ENCODE measurements at places on chromosomes 11 and 22.
A peak's percentile ranks its signal among the peaks of the same experiment; 100 is the strongest.

DNA sequence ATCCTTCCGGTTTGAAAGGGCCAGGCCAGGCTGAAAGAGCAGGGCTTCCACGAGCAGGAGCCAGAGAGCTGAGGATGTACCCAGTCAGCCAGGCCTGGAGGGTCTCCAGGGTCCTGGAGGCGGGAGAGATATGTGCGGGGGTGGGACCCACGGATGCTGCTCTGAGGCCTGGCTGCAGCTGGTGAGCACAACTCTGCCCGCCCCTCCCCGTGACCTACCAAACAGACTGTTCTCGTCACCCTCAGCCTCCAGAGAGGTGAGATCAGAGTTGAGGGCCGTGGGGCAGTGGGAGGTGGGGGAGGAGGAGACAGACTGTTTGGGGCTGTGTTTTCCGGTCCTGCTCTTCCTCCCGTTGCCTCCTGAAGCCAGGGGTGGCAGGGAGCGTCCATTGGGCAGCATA lies 42.2 kb downstream of the TRIOBP start:
- DNase-seq, result no peak

DNA sequence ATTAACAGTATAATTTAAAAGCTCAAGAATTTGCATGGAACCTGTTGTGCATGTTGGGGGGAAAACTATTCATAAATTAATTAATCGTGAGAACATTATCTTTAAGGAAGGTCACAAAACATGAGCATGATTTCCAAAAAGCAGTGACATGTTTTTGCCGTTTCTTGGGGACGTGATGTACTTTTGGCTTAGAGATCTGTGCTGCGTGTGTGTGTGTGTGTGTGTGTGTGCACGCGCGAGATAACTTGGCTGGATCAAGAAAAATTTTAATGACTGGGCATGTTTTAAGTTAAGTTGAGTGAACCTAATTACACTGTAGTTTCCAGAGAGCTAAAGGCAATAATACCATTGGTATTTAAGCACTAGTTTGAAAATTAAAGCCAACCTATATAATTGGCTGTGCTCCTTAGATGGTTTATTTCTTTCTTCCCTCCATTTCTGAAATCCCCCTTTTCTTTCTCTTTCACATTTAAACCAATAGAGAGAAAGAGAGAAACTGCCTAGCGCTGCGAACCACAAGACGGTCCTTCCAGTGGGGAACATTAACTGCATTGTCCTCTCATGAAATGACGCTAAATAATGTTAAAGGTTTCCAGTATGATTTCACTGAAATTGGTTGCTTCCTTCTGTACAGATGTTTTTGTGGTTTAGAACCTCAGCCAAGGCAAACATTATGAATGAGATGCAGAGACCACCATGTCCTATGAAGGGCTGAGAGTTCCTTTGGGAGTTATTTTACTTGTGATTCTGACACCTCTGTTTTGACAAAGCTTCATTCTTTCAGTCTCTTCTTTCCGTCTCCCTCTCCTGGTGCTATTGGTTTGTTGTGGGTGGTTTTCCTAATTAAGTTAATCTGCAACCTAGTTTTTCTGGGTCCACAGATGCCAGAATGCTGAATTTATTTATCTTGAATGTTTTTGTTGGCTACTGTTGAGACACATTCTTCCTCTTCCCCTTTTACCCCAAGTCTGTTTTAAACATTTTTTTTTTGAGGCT lies 51.7 kb downstream of the ZBTB16 start:
- no peak for DNase-seq

DNA sequence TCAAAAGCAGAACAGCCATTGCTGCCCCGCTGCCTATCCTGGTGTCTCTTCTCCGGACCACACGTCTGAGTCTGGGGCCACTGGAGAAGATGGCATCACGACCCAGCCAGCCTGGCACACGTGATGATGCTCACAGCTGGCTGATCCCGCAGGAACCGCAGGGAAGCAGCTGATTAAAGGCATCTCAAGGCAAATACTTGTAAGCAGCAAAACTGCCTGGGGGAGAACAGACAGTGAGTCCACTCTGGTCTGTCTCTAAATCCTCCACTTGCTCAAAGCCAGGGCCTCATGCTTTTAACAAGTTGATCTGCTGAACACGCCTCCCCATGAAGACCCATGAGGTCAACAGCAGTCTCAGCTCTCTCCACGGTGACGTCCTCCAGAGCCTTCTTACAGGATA lies 108.6 kb downstream of the BRD1 start:
- DNase-seq, result no peak

DNA sequence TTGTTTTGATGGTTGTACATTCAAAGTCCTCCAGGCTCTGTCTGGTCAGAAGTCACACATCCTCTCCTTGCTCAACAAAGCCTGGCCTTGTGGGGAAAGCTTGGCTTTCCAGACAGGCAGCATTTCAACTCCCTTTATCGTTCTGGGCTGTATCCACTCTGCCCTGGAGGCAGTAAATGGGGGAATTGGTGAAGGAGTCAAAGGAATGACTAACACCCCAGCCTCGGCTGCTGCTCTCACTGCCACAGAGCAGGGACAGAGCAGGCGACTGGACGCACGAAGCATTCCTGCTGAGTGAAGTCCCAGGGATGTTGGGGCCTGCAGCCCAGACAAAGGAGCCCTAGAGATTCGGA lies 52.8 kb downstream of the WNT11 start:
- DNase-seq, result no peak

DNA sequence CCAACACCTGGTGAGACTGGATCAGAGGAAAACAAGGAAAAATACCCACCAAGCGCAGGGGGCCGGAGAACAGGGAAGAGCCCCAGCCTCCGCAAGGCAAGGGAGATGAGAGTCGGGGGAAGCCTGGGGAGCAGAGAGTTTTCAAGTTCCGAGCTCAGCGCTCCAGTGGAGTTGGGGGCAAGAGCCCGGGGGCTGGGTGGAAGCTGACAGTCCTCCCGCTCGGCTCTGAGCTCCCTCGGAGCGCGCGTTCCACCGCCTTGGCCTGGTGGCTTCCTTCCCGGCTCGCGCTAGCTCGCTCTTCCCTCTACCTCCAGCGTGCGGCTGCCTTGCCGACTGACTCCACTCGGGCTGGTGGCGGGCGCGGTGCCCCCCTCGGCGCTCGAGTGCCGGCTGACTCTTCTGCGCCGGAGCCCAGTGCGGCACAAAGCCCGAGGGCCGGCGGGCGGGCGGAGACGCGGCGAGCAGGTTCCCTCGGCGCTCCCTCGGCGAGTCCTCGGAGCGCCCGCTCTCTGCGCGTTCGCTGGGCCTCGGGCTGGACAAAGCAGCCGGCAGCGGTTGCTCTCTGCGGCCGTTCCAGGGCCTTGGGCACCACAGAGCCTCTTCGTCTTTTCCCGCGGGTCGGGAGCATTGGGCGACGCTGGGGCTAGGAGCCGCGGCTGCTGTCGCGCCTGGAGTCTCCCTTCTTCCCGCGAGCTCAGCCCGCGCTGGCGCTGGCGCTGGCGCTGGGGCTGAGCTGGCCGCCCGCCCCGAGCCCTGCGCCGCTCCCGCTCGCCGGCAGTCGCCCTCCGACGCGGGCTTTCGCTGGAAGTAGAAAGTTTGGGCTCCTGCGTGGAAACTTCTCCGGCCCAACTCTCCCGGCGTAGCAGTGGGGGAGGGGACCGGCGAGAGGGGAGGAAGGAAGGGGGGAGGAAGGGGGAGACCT lies 1.0 kb downstream of the PAX6 start:
- DNase-seq, result peak; percentile 73

GRCh38 chr11:122230385-122230755 lies 114.4 kb upstream of the BLID start:
- DNase-seq, result no peak

DNA sequence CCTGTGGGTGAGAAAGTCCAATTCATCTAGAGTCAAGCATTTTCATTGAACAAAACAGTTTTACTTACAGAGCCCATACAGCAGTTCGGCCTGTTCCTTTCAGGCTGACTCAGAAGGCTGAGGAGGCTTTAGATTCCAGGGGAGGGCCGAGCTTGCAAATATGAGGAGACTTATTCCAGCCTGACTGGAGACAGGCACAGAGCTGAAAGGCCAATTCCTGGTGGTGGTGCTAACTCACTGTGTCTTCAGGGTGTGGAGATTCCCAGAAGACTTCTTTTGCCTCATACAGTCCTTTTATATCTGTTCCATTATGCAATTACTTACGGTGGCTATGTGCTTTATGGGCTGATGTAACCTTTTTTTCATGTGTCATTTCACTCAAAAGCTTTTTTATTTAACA lies at the start of gene OR51E2:
TSS of gene OR51E2 (minus strand) at position 269 of the 400 bp plus-strand sequence. CDS start 15,142 bp downstream, outside the sequence.
- peak; percentile 17 for DNase-seq

DNA sequence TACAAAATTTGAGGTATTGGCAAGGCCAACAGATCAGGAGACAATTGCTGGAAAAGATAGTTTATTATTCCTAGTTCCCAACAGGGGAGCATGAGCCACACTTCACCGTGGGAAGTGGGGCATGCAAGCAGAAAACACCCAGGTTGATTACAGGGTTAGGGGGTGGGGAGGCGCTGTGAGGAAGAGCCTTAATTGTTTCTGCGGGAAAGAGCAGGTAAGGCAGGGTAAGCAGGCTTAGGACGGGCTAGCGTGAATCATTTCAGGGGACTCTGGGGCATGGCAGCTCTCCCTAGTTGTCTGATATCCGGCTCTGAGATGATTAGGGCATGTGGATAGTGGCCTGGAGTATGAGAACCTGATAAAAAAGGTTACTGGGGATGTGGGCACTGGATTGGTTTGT lies 20.7 kb upstream of the HTR3A start:
- DNase-seq, result no peak

GRCh38 chr11:113385749-113386148 lies 1.8 kb upstream of the ANKK1 start:
- no peak for DNase-seq

DNA sequence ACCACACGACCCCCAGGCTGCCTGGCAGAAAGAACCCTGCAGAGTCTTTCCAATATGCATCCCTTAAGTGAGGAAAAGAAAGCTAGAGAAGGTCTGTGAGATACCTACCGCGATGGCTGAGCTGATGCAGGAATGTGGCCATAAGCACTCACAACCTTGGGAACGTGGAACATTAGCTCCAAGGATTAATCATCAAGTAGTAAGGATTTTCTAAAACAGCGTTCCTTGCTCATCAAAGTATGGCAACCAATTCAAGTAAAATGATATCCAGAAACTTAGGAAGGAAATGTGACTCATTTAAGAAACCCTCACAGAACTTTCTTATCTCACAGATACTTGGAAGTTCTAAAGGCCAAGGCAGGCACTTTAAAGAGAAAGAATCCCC lies 12.8 kb downstream of the PACSIN2 start:
- DNase-seq, result peak; percentile 36

DNA sequence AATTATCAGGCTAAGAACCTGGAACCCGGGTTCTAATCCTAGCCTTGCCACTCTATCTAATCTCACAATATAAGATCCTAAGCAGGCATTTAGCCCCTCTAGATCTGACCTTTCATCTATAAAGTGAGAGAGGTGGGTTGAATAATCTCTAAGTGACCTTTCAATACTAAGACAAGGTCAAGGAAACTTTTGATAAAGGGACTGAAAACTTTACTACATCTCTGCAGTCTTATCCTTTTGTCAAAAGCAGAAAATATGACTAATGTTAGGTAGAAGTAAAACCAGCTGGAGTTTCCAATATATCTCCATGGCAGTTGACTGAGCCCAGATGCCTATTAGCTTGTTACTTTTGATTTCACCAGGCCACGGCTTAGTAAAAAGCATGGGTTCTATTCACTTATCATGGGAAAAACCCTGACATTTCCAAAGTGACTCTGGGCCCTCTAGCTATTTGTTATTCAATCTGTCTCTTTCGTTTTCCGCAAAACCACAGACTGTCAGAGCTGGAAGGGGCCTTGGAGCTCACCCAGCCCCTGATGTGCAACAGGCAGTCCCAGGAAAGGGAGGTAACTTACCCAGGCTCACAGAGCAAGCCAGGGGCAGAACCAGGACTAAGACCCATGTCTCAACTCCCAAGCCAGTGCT lies 75.8 kb downstream of the RAB30 start:
- DNase-seq, result no peak

DNA sequence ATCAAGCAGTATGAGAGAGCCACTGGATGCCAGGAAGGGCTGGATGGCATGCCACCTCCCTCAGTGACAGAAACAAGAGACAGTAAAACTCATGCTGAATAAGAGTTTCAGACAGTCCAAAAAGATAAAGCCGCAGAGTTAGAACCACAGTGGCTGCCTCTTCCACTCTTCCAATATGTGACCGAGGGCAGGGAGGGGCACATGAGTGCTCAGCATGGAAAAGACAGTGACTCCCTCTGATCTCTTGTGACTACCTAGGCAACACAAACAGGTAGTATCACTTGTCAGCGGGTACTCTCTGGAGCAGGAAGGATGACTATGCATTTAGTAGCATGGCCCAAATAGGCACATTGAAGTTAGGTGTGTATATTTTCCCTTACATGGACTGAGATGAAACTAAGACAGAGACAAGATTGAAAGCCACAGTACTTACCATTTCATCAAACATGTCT lies 295.4 kb downstream of the CADM1 start:
- DNase-seq, result no peak

DNA sequence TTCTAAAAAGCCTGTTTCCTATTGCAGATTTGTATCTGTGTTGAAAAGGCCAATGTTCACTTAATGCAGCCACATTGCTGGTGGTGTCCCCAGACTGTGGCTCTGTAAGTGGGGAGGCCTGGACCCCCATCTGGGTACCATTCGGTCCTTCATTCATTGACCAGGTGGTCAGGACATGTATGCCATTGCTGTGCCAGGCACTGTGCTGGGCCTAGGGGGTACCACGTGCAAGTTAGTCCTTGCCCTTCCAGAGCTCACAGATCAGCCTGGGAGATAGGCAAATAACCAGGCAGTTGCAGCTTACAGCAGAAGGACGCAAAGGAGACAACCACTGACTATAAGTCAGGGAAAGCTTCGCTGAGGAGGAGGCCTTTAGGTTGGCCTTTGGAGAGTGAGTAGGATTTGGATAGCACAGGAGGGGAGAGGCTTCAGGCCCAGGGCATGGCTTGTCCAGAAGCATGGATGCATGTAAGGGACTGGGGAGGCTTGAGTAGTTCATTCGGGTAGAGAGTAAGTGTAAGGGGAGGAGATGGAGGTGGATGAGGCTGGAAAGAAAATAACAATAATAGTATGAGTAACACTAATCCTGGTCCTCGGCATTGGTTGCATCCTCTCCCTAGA lies 5.0 kb downstream of the PRDM11 start:
- DNase-seq, result no peak

DNA sequence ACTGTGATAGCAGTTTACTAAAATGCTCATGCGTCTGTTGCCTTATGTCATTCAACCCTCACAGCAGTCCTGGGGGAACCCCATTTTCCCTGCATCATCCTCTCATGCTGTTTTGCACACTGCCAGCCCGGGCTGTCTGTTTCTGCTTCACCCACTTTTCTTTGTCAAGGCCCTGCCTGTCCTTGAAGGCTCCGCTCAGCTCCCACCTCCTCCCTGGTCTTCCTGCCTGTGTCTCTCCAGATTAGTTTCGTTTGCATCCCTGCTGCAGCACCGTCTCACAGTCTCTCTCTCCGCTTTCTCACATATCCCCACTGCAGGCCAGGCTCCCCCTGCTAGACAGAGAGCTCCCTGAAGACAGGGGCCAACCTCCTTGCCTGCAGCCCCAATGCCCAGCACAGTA lies 29.9 kb downstream of the SERPINH1 start:
- no peak for DNase-seq

Data from GM23338 (cell line).